T-helper 2 cell treated with Interferon-gamma antibody and Interleukin-4, amounts not matched to agents 5 μg/mL and 100 μg/mL, for 36 hours (primary cell): ENCODE measurements at places on chromosomes 1 and 21.

DNA sequence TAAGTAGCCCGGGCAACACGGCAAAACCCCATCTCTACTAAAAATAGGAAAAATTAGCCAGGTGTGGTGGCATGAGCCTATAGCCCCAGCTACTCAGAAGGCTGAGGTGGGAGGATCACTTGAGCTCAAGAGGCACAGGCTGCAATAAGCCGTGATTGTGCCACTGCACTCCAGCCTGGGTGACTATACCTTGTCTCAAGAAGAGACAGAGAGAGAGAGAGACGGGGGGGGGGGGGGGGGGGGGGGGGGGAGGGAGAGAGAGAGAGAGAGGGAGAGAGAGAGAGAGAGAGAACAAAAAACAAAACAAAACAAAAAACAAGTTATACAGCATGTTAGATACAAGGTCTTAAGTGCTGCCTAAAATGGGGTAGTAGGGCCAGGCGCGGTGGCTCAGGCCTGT, 77.8 kb upstream of the ZNF281 start:
- no peak for DNase-seq

GRCh38 chr1:184982002-184982954, 8.0 kb upstream of the NIBAN1 start:
- peak; percentile 62 for DNase-seq

- DNase-seq = peak; percentile 38
Observed at GRCh38 chr1:89259283-89259971, 13.2 kb downstream of the GBP5 start.

GRCh38 chr1:37017720-37018119, 16.6 kb downstream of the GRIK3 start:
- no peak for DNase-seq

DNA sequence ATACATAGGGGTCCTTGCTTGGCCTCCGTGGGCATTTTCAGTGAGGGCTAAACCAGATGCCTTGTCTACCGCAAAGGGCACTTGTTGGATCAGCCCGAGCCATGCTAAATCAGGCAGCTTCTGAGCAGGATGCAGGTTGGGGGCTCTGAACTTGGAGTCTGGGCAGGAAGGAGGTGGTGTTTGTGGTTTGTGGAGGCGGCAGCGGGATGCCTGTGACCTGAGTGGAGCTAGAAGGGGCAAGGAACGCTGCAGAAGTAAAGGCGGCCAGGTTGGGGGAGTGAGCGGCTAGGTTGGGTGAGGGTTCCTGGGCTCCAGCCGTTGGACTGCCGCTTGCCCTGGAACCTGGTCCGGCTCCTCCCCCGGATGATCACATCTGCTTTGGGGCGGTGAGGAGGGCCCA, 183.9 kb downstream of the CAMTA1 start:
- peak; percentile 20 for DNase-seq

DNA sequence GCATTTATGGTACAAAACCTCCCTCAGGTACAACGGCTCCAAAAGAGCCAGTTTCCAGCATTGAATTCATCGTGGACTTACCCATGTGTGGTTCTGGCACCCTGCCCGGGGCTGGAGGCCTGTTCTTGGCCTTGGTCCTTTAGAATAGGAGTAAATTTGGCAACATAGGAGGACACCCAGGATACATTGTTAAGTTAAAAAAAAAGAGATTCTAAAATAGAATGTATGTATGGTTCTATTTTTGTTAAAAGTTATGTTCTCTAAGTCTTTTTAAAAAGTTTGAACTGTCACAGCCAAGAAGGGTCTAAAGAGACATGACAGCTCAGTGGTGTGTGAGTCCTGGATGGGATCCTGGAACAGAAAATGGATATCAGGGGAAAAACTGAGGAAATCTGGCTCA, 25.9 kb downstream of the EPHX1 start:
- no peak for DNase-seq

DNA sequence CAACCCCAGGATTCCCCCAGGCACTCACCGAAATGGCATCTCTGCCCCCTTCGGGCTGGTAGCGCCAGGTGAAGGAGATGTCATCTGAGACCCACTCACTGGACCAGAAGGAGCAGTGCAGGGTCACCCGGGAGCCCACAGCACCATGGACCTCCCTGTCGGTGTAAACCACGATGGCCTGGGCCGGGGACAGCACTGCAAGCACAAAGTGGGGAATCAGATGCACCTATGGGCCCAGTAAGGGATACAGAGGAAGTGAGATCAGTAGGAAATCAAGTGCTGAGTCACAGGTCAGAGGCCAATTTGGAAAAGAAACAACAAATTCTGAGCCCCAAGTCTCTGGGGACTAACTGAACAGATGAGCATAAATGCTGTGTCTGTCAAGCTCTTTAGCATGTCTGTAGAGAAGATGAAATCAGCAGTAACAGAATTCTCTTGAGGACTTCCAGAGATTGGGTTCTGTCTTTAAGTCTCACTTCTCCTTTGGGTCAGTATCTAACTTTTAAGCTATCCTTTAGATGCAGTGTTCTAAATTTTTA, 2.5 kb downstream of the MPZ start:
- DNase-seq = peak; percentile 12

- no peak for DNase-seq
Observed at GRCh38 chr1:157168015-157168414, 29.8 kb upstream of the ETV3 start.

DNA sequence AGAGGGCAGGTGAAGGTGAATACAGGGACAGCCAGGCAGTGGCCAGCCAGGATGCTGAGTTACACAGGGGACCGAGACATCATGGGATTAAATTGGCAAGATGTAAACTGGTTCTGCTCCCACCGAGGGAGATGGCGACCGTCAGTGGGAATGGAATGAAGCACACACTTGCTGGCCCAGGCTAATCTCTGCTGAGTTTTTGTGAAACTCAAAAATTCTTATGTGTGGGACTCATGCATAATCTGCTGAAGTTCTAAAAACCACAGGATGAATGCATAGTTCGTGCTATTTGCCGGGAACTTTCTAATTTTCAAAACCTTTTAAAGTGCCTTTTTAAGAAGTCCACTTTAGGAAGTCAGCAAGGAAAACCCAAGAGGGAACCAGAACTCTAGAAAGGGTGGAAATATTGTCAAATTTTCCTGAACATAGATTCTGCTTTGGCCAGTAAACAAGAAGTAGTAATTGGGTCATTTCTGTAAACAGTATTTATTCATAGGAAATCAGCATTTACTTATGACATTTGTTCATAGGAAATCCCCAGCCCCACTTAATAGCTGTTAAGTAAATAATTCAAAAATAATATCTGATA, 85.4 kb upstream of the ROR1 start:
- no peak for DNase-seq

DNA sequence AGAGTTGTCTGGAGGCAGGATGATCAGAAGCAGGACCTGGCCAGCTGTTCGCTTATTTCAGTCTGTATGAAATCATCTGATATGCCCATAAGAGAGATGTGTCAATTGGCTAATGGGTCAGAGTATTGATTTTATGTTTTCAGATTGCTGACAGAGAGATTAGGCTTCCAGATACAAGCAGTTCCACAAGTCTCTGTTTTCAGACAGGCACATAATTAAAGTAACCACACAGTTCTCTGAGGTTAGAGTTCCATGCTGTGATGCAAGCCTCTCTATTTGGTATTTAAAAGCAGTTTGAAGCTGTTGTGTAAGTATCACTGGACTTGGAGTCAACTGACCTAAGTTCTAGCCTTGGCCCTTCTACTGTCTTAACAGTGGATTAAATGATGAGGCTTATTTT, 50.1 kb downstream of the ATF6 start:
- no peak for DNase-seq

DNA sequence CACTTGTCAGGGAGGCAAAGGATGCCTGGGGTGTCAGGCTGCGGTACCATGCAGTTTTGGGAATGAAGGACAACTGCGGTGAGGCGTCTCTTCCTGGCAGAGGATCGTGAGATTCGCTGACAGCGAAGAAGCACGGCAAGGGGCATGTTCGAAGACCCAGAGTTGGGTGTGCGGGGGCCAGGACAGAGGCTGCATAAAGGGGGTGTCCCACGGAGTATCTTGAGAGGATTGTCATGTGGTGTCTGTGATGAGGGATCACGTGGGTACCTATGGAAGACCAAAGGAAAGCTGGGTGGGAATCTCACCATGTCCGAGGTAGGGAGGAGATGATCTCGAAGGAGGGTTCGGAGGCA, 372 bp downstream of the SLC25A44 start:
- no peak for DNase-seq

DNA sequence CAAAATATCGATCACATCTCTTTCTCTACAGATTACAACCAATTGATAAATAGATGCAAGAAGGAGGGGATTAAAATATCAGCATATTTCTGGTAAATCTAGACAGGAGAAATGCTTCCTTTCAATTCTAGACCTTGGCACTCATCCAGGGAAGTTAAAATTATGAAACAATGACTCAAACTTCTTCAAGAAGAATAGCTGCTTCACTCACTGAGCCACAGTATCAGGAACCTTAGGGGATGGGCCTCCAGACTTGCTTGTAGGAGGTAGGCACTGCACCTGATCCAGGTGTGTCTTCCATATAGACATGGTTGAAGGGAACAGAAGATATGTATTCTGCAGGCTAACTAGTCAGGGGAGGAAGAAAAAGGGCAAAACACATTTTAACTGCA, 9.8 kb downstream of the SLAMF7 start:
- no peak for DNase-seq

DNA sequence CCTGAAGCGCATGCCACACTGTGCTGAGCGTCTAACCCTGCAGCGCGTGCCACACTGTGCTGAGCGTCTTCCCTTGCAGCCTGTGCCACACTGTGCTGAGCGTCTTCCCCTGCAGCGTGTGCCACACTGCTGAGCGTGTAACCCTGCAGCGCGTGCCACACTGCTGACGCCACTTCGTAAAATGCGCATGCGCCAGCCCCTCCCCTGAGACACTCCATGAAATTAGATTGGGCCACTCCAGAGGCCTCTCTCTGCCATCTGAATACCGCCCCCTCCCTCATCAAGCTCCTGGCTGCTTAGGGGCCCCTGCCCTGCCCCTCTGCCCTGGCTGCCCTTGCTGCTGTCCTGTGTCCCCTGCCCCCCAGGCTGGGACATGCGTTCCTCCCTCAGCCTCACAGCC, 84.8 kb downstream of the POFUT2 start:
- no peak for DNase-seq

GRCh38 chr1:246629030-246629429, 62.8 kb downstream of the CNST start:
- DNase-seq = no peak

DNA sequence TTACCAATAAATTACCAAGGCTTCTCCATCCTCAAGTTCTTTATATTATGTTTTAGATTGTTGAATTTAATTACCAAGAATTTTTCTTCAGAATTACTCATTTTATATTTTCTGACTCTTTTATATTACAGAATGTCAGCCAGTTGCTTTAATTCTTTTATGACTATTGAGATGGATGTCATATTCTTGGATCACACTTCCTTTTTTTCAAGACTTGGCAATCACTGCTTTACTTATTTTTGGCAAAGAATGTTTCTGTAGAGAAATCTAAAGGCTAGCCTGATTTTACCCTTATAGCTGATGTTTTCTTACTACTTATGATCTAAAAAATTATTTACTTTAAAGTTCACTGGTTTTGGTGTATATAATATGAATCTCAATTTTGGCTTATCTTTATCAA, 721.1 kb upstream of the TMPRSS15 start:
- no peak for DNase-seq
